ENCODE measurements at places on chromosomes 2 and 18.
A peak's percentile ranks its signal among the peaks of the same experiment; 100 is the strongest.

GRCh38 chr2:11938196-11938595, 191.8 kb downstream of the LPIN1 start:
- no peak for DNase-seq

DNA sequence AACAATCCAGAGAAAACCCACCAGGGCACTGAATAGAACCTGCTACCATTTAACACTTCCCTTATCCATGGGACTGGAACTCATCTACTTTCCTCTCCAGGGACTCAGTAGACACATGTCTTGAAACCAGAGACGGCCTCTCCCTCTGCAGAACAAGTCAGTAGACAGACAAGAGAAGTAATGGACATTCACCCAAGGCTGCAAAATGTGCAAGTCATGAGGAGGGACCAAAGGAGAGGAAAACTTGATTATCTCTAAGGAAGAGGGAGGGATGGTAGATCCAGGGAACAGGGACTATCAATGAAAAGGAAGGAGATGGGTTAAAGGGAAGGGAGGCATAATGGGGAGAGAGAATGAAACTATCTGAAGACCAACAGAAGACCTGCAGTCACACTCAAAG, 5.3 kb upstream of the TTC39C start:
- DNase-seq = no peak

DNA sequence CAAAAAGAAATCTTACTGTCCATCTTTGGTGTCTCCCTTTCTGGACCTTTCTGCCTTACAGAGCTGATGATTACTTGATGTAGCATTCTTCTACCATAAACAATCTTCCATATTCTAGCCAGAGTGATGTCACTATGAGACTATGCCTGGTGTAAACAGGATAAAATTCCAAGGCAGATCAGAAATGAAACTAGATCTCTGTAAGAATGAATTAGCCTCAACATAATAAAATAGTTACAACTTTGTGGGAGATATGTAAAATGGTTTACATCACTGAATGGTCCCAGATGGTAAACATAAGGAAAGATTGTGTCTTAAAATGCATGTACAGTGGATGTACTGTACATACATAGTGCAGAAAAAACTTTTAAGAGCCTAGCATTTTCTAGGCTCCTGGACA, 112.3 kb upstream of the ZNF521 start:
- no peak for DNase-seq

DNA sequence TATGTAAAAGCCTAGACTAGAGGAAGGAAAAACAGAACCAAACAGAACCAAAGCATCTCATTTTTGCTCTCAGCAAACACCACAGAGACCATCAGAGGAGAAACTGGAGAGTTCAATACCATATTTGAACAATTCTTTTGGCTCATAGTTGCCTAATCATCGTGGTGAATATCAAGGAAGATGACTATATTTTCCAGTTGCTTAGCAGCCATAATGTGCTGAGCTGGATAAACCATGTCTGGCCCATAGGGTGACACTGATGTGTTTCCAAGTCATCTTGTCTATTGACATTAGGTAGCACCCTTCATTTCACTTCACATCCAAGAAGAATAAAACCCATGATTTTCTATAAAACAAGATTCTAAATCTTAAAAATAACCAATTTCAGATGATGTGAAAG, 5.9 kb upstream of the XRCC5 start:
- no peak for DNase-seq

GRCh38 chr2:41160439-41160838, 708.5 kb upstream of the SLC8A1 start:
- DNase-seq = no peak

DNA sequence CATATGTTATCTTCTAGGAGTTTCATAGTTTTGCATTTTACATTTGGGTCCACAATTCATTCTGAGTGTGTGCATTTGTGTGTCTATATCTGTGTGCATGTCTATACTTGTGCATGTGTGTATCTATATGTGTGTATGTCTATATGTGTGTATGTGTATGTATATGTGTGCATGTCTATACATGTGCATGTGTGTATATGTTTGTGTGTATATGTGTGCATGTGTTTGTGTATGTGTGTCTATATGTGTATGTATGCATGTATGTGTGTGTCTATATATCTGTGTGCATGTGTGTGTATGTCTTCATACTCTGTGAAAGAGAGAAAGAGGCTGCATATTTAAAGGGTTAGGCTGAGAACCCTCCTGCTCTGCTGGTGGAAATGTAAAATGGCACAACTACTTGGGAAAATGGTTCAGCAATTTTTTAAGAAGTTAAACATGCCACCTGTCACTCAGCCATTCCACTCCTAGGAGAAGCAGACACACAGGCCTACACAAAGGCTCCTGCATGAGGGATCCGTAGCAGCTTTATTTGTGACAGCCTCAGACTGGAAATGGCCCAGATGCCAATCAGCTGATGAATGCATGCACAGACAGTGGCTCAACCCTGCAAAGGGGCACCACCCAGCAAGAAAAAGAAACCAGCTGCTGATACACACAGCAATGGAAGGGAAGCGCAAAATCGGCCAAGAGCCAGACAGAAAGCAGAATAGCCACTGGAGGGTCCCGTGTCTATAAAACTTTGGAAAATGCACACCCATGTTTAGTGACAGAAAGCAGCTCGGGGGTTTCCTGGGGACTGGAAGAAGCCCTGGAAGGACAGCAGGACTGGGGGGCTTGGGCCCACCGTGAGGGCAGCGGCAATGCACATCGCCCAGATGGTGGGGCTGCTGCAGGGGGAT, 146.8 kb downstream of the SEPTIN10 start:
- peak; percentile 55 for DNase-seq

- DNase-seq = no peak
Measured at GRCh38 chr2:223759569-223760430, 77.6 kb downstream of the AP1S3 start.

DNA sequence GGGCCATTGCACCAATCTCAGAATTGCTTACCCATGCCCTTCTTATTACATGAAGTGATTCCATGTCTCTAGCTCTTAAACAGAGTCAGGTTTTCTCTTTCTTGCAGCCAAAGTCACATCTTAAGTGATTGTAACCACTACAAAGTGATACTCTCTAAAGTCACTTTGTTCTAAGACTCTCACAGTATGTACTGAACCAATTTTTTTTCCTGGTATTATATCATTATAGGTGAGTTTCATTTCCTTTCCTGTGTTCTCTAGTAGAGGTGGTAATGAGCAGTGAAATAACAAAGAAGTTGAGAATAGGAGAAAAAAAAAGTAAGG, 66.3 kb upstream of the DARS1 start:
- no peak for DNase-seq

- no peak for DNase-seq
Measured at GRCh38 chr2:42385225-42385624, 24.2 kb upstream of the COX7A2L start.

DNA sequence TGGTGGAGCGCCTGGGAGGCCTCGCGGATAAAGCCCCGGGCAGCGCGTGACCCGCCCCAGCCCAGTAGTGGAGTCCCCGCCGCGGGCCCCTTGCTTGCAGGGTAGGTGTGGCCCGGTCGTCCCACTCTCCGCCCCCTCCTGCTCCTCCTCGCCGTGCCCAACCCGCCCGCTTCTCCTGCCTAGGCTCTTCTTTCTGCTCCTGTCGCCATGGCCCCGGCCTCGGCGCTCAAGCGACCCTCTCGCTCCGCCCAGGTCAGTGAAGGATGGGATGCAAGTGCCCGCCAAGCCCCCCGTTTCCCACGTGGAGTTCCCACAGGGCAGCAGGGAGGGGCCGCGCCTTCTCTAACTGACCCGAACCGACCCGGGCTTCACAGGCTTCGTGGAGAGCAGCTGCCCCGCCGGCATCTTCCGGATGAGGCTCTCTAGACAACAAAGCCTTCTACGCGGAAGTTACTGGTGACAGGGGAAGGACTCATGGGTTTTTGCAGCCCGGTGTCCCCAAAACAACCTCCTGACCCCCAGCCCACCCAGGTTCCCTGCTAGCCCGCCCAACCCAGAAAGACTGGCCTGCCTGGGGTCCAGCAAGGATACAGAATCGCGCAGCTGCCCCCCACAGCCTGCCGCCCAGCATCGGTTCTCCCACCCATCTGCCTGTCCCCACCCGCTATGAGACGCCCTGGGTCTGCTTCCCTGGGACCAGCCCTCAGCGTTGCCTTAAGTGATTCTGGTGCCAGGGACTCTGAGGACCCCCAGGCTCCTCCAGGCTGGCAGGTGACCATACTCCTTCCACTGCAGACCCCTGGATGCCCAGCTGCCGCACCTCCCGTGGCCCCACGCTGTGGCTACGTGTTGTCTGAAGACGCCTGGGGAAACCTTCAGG, 32.8 kb downstream of the TTC32 start:
- peak; percentile 81 for DNase-seq

- no peak for DNase-seq
Measured at GRCh38 chr18:75364512-75365253, 62.8 kb downstream of the SMIM21 start.
